BJ (cell line): ENCODE measurements at places on chromosomes 11 and 22.

DNA sequence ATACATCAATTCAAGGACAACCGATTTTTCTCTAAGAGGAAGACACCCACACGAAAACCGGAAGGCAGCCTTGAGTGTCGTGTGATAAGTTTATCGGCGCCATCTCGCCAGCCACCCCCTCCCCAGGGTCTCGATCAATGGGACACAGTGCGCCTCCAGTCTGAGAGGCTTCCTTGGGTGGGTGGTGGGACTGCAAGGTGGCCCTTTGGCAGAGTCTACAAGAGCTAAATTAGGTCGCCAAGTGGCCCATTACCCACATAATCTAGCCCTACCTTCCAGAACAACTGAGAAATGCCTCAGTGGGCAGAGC, 64.0 kb downstream of the CD6 start:
- DNase-seq = no peak

GRCh38 chr22:24088816-24089215, 77.7 kb downstream of the CABIN1 start:
- DNase-seq = peak; percentile 37

DNA sequence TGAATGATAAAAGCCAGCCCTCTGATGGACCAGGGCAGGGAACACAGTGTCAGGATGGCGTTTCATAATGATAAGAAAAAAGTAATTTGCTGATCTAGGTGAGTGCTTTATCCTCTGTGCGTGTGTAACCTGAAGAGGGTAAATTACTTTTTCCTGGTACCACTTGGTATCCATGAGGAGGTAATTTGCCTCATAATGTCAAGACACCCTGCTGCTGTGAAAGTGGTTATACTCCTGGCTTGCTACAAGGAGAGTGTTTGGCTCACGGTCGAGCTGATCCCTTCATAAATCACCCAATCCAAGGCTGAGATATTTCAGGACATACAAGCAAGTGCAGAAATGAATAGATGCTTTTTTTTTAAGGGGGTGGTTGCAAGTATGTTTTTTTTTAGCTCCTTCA, 207.2 kb upstream of the PGR start:
- DNase-seq = no peak

- no peak for DNase-seq
Measured at GRCh38 chr11:43523632-43524031, 156.9 kb upstream of the HSD17B12 start.

- no peak for DNase-seq
Measured at GRCh38 chr22:44672632-44673031, 29.4 kb upstream of the PRR5 start.

GRCh38 chr22:40178417-40179409, 988 bp downstream of the TNRC6B start:
- DNase-seq = no peak

DNA sequence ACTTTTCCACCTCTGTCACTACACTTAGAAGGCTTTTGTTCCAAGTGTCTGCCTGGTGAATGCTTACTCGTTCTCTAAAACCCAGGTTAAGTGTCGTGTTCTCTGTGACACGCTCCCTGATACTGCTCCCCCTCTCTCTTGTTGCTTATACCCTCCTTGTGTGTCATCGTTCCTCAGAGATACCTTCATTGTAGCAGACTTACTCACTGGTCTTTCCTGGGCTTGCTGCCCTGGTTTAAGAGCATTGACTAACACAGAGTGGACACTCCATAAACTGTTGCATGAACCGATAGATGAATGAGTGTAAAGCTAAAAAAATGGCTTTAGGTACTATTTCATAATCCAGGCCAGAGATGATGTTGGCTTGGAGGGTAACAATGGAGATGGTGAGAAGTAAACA, 171.3 kb downstream of the GRIK4 start:
- no peak for DNase-seq

DNA sequence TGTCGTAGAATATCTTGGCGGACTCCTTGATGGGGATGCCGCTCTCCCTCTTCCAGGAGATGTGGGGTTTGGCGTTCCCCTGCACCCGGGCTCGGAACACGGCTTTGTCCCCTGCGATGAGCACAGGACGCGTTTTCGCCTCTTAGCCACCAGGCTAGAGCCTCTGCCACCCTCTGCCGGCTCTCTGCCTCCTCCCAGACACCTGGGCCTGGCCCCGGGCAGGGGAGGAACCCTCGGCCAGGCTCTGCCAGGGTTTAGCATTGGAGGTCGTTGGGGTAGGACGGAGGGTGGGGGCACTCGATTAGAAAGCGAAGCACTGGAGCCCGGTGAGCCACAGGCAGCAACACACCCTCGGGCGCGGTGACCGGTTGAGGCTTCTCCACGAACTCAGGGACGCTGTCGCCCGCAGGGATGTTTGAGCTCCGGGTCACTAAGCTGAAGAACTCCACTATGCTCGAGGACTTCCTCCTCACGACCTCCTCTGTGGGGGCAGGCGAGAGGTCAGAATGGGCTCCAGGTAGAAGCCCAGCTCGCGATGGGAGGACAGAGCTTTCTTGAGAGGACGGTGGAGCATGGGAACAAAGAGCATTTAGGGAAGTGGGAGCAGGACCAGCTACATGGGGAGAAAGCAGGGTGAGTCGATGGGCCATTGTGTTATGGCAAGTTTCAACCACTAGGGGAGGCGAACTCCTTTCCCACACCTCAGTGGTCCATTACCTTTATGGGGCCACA, 4.3 kb downstream of the IGSF22 start:
- DNase-seq = no peak

DNA sequence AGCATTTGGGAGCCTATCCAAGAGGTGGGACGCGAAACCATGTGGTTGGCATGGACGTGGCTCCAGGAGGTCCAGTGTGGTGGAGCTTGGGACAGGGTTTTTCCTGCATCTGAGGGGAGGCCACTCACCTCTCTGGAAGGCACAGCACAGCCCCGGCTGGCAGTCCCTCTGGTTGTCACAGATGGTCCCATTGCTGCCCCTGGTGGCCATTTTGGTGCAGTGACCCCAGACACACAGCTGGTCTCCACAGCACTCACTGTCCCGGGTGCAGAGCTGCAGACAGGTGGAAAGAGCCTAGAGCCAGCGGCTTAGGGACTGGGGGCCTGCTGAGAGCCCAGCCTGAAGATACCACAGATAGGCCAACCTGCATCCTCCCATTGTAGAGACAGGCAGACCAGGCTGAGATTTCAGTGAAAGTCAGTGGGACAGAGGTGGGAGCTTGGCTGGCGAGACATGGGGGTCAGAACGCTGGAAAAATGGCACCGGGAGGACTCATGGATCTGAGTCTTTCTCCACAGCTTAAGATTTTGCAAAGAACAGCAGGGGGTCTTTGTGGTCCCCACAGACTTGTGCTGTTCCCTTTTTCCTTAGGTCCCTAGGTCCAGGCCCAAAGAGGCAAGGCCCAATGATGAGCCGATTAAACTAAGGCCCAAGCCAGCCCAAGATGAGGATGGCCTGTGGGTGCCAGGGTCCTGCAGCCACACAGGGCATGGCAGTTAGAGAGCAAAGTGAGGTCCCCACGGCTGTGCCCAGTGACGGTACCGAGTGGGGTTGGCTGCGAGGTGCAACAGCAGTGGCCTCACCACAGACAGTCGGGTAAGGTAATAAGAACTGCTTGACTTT, 41.4 kb downstream of the DKK3 start:
- no peak for DNase-seq

DNA sequence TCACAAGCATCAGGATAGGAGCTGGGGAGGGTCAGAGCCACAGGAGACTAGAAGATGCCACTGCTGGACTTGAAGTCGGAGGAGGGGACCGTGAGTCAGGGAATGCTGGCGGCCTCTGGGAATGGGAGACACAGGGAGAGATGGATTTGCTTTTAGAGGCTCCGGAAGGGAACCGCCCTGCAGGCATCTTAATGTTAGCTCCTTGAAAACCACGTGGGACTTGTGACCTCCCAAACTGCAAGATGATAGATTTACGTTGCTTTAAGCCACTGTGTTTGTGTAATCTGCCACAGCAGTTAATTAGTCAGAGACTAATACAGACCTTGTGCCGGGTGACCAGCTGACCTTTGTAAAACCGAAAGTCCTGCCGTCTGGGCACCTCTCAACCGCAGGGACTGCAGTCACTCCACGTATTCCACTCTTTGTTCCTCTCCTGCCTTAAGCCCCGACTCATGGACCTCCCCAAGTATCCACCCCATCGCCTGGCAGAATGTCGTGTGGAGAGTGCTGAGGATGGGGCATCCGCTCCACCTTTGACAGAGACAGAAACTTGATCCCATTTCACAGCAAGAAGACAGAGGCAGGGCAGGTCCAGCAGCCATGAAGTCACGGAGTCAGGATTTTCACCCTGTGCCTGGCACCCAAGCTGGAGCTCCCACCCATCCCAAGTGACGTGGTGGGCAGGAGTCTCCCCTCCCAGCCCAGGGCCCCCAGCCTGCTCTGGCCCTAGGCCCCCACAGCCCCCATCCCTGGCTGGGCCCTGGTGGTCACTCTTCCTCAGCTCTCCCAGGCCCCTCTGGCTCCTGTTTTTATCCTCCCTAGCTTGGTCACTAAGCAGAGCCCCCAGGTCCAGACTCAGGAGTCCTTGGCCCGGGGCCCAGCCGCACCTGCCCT, 19.4 kb upstream of the CTSD start:
- peak; percentile 10 for DNase-seq

GRCh38 chr11:111733611-111734088, 32.5 kb downstream of the PPP2R1B start:
- DNase-seq = no peak

GRCh38 chr22:38835888-38836301, 7.9 kb downstream of the NPTXR start:
- DNase-seq = no peak

- no peak for DNase-seq
Measured at GRCh38 chr11:71309181-71309580, 56.8 kb upstream of the SHANK2 start.

GRCh38 chr22:37298748-37299495, 16.6 kb downstream of the CYTH4 start:
- no peak for DNase-seq

DNA sequence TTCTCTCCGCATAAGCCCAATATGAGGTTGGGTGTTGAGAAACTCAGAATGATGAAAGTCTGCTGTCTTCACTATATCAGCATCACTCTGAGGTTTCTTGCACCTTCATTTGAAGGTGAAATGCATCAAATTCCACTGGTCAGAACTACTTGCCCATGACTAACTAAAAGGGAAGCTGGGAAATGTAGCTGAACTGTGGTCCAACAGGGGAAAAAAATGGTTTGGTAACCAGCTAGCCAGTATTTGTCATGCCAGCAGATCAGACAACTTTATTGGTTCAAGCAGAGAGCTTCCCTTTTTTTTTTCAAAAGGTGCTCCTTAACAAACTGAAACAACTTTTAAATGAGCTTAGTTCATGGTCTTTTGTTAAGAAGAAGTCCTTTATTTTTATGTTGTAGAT, 14.2 kb upstream of the PIK3C2A start:
- no peak for DNase-seq

- DNase-seq = no peak
Measured at GRCh38 chr11:56917708-56918400, 70.9 kb upstream of the OR5AK2 start.

- no peak for DNase-seq
Measured at GRCh38 chr11:62067741-62068140, 56.1 kb upstream of the INCENP start.

- no peak for DNase-seq
Measured at GRCh38 chr11:10302744-10303557, 1.9 kb upstream of the ADM start.

DNA sequence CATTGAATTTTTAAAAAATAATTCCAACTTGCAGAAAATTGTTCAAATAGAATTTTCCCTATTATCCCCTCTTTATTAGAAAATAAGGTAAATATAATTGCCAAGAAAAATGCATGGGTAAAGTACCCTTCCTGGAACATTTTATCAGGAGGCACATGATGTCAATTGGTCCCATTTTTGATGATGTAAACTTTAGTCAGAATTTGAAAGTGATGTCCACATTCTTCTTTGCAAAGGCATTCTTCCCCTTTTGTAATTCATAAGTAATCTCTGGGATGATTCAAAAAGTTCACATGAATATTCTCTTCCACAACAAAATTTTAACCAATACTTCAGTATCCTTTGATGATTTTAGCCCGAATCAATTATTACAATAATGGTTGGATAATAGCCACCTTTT, 86.9 kb upstream of the ANO3 start:
- DNase-seq = no peak

DNA sequence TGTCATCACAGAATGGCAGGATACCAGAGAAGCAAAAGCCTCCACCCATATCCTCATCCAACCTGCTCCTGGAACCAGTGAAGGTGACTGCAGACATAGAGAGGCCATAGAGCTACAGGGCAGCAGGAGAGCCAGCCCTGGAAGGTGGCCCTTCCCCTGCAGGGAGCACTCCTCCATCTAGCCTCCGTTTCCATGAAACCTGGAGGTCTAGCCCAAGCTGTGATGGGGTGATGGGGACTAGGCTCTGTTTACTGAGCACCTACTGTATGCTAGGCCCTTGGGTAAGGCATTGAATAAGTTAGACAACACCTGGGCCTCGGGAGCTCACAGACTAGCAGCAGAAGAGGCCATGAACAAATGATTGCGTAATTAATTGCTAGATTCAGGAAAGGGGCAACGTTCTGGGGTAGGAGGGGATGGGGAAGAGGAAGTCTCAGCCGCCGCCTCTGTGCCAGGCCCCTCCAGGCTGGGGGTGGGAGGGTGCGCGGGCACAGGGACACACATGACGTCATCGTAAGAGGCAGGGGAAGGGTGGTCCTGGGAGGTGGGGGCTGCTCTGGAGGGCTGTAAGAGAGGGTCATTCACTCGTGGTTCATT, 784 bp upstream of the SYNGR1 start:
- no peak for DNase-seq

DNA sequence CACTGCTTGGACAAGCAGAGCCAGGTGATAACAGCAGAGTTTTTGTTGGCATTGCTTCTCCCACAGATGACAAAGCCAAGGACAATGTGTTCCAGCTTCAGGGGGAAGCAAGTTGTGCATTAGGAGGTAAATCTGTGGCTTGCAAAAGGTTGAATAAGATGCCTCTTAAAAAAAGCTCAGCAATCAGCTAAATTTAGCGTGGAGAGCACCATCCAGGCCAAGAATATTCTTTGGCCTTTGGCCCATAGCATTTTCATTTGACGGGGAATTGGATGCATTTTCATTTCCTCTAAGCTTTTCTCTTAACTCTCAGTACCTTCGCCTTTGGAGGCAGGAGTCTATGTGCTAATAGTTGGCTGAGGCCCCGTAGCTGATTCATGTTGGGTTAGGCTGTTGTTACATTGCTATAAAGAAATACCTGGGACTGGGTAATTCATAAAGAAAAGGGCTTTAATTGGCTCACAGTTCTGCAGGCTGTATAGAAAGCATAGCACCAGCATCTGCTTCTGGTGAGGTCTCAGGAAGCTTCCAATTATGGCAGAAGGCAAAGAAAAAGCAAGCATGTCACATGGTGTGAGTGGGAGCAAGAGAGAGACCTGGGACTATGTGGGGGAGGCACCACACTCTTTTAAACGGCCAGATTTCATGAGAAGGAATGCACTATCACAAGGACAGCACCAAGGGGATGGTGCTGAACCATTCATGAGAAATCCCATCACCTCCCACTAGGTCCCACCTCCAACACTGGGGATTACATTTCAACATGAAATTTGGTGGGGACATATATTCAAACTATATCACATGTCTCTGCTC, 350.1 kb upstream of the C11orf87 start:
- DNase-seq = no peak
